ENCODE measurements at places on chromosomes 5 and 9.

DNA sequence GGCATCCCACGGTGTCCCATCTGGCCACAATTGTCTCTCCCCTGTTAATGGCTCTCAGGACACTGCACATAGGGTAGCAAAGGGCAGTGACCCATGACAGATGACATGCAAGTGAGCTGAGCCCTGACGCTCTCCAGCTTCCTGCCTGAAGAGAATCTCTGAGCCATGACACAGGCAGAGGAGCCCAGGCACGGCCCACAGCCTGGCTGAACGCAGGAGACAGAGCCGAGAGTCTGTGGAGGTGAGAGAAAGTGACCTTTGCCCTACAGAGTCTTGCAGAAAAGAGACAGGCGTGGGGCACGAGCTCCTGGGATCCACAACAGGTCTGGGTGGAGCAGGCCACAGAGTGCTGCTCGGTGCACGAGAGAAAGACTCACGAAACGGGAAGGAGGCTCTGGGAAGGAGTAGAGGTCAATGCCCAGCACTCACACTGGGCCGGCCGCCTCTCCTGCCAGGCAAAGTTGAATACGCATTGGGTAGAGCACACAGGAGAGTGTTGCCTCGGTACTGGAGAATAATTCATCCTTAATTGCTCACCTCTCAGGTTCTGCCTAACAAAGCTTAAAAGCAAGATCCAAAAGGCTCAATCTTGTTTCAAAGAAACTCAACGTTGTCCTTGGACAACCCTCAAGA, 90.3 kb downstream of the MRPL36 start:
- DNase-seq, result no peak

DNA sequence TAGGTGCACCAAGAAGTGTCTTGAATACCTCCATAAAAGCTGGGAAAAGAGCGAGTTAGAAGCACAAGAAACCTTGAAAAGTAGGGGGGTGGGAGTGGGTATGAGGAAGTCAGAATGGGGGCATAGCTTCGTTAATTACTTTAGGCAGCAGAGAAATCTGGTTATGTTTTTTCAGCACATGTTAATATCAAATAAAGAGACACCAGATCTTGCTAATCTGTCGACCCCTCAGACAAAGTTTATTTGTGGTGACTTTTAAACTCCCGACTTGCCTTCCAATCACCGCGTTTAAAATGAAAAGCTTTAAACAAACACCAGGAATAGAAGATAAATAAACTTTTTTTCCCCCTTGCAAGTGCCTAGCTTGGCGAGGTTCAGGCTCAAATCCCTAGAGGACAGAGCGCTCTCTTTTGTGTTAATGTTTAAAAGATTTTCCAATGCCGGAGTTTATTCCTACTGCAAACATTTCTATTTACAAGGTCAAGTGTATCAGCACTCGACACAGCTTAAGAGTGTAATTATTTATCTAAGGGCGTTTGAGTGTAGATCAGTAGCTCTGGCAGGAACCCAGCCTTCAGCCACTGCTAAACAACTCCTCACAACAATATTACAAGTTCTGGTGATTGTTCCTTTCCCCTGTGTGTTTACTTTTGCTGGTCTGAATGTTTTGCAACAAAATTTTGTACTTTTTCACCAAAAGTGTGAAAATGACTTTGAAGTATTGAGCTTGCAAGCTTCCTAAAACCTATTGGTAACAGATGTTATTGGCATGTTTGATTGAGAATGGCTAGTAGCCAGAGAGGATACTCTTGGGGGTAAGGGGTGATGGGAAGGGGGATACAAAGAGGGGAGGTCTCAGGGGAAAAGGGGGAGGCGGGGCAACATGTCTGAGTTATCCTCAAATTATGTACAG, 3.8 kb downstream of the GAS1 start:
- DNase-seq, result no peak

DNA sequence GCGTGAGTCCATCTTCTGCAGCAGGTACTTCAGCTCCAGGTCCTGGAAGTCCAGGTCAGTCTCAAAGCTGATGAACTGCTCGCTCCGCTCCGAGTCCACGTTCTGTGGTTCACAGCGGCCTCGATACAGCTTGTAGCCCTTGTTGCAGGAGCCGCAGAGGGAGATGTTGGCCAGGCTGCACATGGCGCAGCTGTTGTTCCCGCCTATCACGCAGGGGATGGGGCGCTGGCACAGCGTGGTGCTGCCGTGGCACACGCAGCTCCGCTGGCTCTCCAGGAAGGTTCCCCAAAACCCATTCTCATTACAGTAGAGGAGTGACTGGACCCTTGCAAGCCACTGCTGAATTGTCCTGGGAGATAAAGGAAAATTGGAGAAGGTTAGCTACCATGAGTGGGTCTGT, 201.4 kb downstream of the BRINP1 start:
- DNase-seq, result no peak

- DNase-seq, result no peak
Observed at GRCh38 chr5:170256571-170256970, 23.8 kb downstream of the C5orf58 start.

Measured in activated T-helper 1 cell treated with anti-CD3 and anti-CD28 coated beads, Interleukin-12 subunit alpha, Interleukin-12 subunit beta, Interleukin-2, Interleukin-4 antibody, amounts not matched to agents 30 ng/mL and 10 ng/mL and 1 ng/mL, durations not matched to agents 14 hours and 24 hours and 36 hours (primary cell).